ENCODE measurements at places on chromosomes 16 and 17. TPM values are rescaled to one million over a fixed set of nuclear protein-coding genes. Genes with fewer than 3 reads are reported as not detected.

Gene ASIC2
- not detected for total RNA-seq

Gene CRYM
- total RNA-seq = not detected

Gene SLC52A1
- total RNA-seq = not detected

Gene TMEM235
- not detected for total RNA-seq

Gene TEX14
- 0.17 TPM for total RNA-seq

Gene TP53TG3F
- not detected for total RNA-seq

Gene MAP3K3
- 26.4 TPM for total RNA-seq

Gene MT1G
- 0.70 TPM for total RNA-seq

Gene TBKBP1
- 16.9 TPM for total RNA-seq

Gene FAM117A
- 4.6 TPM for total RNA-seq

Gene ICAM2
- total RNA-seq = 0.77 TPM

Gene CCL16
- not detected for total RNA-seq

Gene SPATA32
- total RNA-seq = not detected

Gene TBC1D28
- total RNA-seq = not detected

Gene KRTAP9-4
- not detected for total RNA-seq

Gene OTOA
- total RNA-seq = not detected

Gene RNF112
- 2.3 TPM for total RNA-seq

Gene SNAI3
- total RNA-seq = not detected

Gene KRT34
- total RNA-seq = not detected

Gene TAC4
- total RNA-seq = not detected

Gene TRAPPC1
- 54.7 TPM for total RNA-seq

Gene SLC13A5
- under 0.01 TPM for total RNA-seq

Gene CASKIN1
- total RNA-seq = under 0.01 TPM

Gene KRTAP4-3
- not detected for total RNA-seq

Gene COL1A1
- 5,508 TPM for total RNA-seq

Gene CCL13
- not detected for total RNA-seq

Gene TNP2
- not detected for total RNA-seq

Gene HEATR9
- total RNA-seq = not detected

Gene CBX8
- total RNA-seq = 4.4 TPM

Gene FAHD1
- 32.1 TPM for total RNA-seq
